ENCODE measurements at places on chromosomes 4 and X.

GRCh38 chr4:48340276-48340964 is 909 bp upstream of the SLAIN2 start:
- peaks cover 22% of the 10 kb centered on the region for H3K4me1 ChIP-seq
- peak overlapping the region; percentile 44 for H3K27ac ChIP-seq
- no peaks in the 10 kb centered on the region for H3K36me3 ChIP-seq
- peaks cover 6% of the 10 kb centered on the region for H3K27me3 ChIP-seq

GRCh38 chrX:11575332-11575731 is 90.4 kb downstream of the ARHGAP6 start:
- H3K4me3 ChIP-seq: no peak overlapping the region
- no peak for DNase-seq
- no peak overlapping the region for H3K27ac ChIP-seq

DNA sequence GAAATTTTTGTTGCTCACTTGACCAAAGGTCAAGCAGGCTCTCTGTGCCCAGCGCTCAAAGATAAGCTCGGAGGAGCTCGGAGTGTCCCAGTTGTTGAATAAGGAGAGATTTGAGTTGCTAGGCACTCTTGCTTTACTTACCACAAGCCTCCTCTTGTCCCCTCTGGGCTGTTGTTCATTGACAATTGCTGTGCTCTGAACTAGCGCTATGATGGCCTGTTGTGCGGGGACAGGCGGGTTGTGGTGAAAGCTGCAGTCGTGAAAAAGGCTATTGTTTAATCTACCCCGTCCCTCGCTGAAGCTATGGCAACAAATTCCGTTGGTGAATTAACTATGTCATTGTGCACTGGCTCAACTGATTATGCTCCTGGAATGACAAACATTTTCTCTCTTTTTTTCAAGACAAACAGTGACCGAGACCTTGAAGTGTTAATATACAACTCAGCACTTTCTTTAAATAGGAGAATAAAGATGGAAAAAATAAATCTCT is 21.0 kb upstream of the POLA1 start:
- H3K36me3 ChIP-seq: no peaks in the 10 kb centered on the region
- H3K4me3 ChIP-seq: no peak overlapping the region
- DNase-seq: no peak
- no peaks in the 10 kb centered on the region for H3K4me1 ChIP-seq
- no peaks in the 10 kb centered on the region for H3K27me3 ChIP-seq

DNA sequence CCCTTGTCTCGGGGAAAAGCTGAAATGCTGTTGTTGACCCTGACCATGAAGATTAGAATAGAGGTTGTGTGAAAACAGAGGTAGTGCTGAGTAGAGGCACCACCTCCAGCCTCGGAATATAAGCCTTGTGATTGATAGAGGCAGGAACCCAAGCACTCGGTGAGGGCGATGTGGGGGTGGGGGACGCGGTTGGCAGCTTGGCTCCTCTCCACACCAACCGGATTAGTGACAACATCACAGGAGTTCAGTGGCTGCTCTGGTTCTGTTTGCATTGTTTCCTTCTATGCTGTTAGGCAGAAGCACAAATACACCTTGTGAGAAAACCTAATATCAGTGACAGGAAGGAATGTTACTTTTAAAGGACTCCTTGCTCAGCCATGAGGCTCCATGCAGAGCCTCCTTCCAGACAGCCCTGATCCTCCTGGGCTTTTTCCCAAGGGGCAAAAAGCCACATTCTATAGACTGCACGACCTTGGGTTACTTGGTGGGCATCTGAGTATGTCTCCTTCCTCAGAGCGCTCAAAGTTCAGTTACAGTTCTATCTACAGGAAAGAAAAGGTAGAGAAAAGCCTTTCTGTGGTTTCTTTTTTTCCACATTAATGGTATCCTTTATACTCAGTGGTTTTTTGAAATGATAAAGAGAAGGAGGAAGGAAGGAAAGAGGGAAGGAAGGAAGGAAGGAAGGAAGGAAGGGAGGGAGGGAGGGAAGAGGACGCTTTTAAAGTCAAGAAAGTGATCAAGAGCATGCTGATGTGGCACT is 150.4 kb upstream of the NOCT start:
- no peaks in the 10 kb centered on the region for H3K4me1 ChIP-seq
- no peaks in the 10 kb centered on the region for H3K27me3 ChIP-seq
- no peaks in the 10 kb centered on the region for H3K36me3 ChIP-seq
- DNase-seq: no peak

DNA sequence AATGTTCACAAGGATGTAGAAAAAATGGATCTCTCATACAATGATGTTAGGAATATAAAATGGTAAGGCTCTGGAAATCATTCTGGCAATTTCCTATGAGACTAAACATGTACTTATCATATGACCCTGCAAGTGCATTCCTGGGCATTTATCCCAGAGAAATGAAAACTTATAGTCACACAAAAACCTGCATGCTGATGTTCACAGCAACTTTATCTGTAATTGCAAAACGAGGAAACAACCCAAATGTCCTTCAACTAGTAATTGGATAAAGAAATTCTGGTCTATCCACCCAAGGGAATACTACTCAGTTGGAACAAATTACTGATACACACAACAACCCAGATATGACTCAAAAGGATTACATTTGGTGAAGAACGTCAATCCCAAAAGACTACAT is 14.5 kb downstream of the ZCCHC18 start:
- no peaks in the 10 kb centered on the region for H3K4me1 ChIP-seq
- no peak for DNase-seq
- no peaks in the 10 kb centered on the region for H3K27me3 ChIP-seq
- no peak overlapping the region for H3K4me3 ChIP-seq

DNA sequence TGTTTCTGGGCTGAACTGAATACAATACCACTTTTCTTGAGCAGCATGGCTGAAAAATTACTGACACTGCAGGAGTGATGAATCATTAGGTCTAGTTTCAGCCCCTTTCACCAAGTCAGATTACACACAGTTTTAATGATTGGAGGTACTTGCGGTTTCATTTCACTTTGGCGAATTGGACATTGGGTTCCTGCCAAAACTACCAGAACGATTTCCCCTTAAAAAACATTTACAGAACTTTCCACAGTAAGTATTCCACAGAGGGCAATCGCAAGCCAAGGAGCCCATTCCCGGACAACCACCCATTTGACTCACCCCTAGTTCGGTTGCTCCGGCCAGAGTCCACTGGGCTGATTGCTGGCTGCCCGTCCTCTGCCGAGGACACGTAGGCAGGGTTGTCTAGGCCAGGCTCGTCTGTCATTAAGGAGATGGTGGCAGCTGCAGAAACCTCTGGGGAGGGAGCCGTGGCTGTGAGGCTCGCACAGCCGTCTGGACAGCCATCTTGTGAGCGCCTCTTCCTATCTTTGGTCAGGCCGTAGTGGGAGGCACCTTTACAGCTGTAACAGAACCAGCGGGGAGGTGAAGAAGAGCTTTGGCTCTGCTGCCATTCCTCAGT is 83.5 kb downstream of the LNX1 start:
- no peaks in the 10 kb centered on the region for H3K27me3 ChIP-seq
- peak; percentile 61 for DNase-seq
- H3K4me1 ChIP-seq: peaks cover 6% of the 10 kb centered on the region
- H3K36me3 ChIP-seq: no peaks in the 10 kb centered on the region
- peak overlapping the region; percentile 85 for H3K27ac ChIP-seq
- no peak overlapping the region for H3K4me3 ChIP-seq

- no peak overlapping the region for H3K4me3 ChIP-seq
- no peaks in the 10 kb centered on the region for H3K4me1 ChIP-seq
- H3K36me3 ChIP-seq: no peaks in the 10 kb centered on the region
- H3K27me3 ChIP-seq: no peaks in the 10 kb centered on the region
Observed at GRCh38 chr4:176833400-176834175, 40.9 kb upstream of the VEGFC start.

DNA sequence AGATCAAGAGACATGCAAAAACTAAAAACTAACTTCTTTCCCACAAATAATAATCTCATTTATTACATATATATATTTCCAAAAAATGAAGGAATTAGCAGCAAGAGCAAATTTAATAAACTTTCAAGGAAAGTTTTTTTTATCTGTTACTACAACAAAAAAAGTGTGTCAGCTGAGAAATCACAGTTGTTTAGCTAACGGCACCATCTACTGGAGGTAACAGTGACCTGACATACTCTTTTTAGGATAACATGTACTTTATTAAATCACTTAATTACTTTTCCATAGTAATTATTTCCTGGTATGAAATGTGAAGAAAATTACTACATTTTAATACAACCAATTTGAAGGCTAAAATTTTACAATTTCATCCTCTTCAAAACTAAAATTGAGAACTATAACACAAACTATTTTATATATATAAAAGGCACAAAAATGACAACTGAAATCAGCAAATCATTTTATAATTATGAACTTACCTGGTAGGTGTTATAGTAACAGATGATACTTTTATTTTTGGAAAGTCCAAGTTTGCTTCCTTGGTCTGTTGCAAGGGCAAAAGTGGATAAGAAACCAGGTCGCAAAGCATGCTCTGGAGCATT is 9.1 kb downstream of the LAMTOR3 start:
- H3K4me3 ChIP-seq: no peak overlapping the region
- no peaks in the 10 kb centered on the region for H3K4me1 ChIP-seq
- H3K27ac ChIP-seq: no peak overlapping the region
- no peaks in the 10 kb centered on the region for H3K27me3 ChIP-seq

- H3K36me3 ChIP-seq: peaks cover 5% of the 10 kb centered on the region
- H3K27ac ChIP-seq: peak overlapping the region; percentile 80
Observed at GRCh38 chr4:140019619-140020347, 134.2 kb downstream of the MAML3 start.

DNA sequence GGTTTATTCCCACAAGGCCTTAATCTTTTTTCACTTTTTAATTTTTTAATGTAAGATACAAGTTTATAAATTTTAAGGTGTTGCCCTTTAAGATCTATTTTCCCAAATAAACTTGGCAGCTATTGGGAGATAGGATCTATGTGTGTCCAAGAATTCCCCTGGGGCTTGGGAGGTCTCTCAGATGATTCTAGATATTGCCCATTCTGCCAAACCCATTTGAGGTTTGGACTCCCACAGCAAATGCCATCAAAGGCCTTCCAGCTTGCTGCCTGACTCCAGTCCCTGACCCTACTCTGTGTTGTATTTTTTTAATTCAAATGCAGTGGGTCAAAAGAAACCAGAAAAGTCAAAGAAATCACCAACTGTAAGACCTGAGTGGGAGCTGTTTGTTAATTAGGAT is 120.0 kb upstream of the CHRDL1 start:
- no peaks in the 10 kb centered on the region for H3K27me3 ChIP-seq
- H3K27ac ChIP-seq: no peak overlapping the region
- DNase-seq: no peak
- H3K4me1 ChIP-seq: no peaks in the 10 kb centered on the region

GRCh38 chr4:36399762-36400353 is 118.4 kb downstream of the DTHD1 start:
- no peak overlapping the region for H3K27ac ChIP-seq
- H3K4me3 ChIP-seq: no peak overlapping the region
- no peak for DNase-seq
- H3K27me3 ChIP-seq: no peaks in the 10 kb centered on the region
- H3K36me3 ChIP-seq: no peaks in the 10 kb centered on the region
- peaks cover 2% of the 10 kb centered on the region for H3K4me1 ChIP-seq

DNA sequence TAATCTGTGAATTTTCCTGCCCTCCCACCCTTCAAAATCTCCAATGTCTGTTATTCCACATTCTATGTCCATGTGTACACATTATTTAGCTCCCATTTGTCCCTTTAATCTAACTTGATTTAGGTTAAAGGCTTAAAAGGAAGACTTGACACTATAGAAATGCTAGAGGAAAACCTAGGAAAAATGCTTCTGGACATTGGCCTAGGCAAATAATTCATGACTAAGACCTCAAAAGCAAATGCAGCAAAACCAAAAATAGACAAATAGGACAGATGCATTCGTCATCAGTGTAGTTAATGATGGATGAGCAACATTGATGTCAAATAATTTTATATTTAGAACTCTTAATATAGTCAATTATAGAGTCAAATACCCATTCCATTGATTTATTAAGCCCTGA is 36.9 kb downstream of the INTU start:
- no peaks in the 10 kb centered on the region for H3K4me1 ChIP-seq
- no peaks in the 10 kb centered on the region for H3K27me3 ChIP-seq
- H3K27ac ChIP-seq: no peak overlapping the region
- no peaks in the 10 kb centered on the region for H3K36me3 ChIP-seq
- no peak overlapping the region for H3K4me3 ChIP-seq

DNA sequence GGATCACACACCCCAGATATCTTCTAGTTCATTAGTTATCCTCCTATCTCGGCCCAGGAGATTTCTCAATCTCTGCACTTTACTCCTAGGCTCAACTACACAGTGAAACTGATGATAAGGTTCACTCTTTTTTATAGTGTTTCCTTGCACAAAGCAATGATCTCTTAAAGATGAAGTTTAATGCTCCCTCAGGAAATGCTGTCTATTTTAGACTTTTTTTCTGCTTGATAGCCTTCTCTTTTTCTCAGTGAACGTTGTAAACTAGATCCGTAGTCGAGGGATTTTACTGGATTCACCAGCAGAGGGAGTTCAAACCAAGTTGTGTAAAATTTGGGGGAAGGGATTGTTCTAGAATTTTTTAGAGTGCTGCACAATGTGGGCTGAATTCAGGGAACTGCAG is 269.6 kb downstream of the GBA3 start:
- DNase-seq: no peak
- H3K27ac ChIP-seq: no peak overlapping the region
- H3K27me3 ChIP-seq: no peaks in the 10 kb centered on the region
- H3K4me3 ChIP-seq: no peak overlapping the region
- peaks cover 5% of the 10 kb centered on the region for H3K4me1 ChIP-seq
- H3K36me3 ChIP-seq: no peaks in the 10 kb centered on the region

- no peak for DNase-seq
- peaks cover 3% of the 10 kb centered on the region for H3K27me3 ChIP-seq
- no peak overlapping the region for H3K27ac ChIP-seq
- H3K4me3 ChIP-seq: no peak overlapping the region
- no peaks in the 10 kb centered on the region for H3K36me3 ChIP-seq
- H3K4me1 ChIP-seq: no peaks in the 10 kb centered on the region
Observed at GRCh38 chr4:37597034-37597433, 89.1 kb downstream of the RELL1 start.

DNA sequence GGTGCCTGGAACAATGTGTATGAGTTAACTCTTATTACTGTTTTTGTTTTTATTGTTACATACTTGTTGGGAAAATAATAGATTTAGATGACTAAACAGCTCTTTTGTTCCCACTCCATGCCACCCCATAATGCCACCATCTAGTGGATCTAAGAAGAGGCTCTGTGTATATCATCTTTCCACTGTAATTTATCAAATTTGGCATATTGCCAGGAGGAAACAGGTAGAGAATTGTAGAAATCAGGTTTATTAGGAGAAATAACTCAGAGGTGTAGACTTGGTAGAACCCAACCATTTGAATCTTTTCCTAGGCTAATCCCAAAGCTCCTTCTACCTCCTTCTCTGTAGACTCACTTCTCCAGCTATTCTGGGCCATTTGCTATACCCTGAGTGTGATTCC is 150.6 kb downstream of the GATB start:
- no peak for DNase-seq
- no peaks in the 10 kb centered on the region for H3K4me1 ChIP-seq
- no peak overlapping the region for H3K27ac ChIP-seq
- no peaks in the 10 kb centered on the region for H3K36me3 ChIP-seq
- H3K27me3 ChIP-seq: no peaks in the 10 kb centered on the region

DNA sequence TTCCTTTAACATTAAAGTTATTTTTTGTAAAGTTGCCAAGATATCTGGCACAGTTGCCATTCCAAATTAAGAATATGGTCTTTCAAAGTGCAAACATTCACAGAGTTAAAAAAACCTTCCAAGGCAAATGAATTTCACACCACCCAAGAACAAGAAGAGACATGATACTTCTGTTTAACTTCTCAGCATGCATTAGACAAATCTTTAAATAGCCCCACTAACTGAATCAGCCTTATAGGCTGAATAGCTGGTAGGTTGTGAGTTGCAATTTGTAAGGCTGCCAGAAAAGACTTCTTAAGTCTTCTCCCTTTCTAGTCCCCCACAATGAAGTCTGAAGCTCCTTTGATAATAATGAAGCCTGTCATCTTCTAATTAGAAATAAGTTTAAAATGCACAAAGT is 95.6 kb downstream of the MAPK10 start:
- H3K36me3 ChIP-seq: no peaks in the 10 kb centered on the region
- no peak overlapping the region for H3K27ac ChIP-seq
- H3K4me3 ChIP-seq: no peak overlapping the region
- peaks cover 2% of the 10 kb centered on the region for H3K4me1 ChIP-seq
- no peaks in the 10 kb centered on the region for H3K27me3 ChIP-seq
